Activated CD4-positive, alpha-beta T cell treated with anti-CD3 and anti-CD28 coated beads for 24 hours (primary cell): ENCODE measurements at places on chromosomes 5 and 9.

GRCh38 chr5:116516021-116516420 lies 58.6 kb downstream of the SEMA6A start:
- no peak for DNase-seq

DNA sequence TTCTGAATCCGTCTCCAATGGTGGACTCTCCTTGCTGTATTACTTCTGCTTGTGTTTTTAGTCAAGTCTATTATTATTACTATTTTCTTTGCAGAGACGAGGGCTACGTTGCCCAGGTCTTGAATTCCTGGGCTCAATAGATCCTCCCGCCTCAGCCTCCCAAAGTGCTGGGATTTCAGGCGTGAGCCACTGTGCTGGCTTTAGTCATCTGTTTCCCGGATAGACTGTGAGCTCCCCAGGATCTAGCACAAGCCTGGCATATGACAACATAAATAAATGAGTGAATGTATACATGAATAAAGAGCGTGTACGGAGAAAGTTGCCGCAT lies 439 bp upstream of the DDX46 start:
- DNase-seq, result no peak

DNA sequence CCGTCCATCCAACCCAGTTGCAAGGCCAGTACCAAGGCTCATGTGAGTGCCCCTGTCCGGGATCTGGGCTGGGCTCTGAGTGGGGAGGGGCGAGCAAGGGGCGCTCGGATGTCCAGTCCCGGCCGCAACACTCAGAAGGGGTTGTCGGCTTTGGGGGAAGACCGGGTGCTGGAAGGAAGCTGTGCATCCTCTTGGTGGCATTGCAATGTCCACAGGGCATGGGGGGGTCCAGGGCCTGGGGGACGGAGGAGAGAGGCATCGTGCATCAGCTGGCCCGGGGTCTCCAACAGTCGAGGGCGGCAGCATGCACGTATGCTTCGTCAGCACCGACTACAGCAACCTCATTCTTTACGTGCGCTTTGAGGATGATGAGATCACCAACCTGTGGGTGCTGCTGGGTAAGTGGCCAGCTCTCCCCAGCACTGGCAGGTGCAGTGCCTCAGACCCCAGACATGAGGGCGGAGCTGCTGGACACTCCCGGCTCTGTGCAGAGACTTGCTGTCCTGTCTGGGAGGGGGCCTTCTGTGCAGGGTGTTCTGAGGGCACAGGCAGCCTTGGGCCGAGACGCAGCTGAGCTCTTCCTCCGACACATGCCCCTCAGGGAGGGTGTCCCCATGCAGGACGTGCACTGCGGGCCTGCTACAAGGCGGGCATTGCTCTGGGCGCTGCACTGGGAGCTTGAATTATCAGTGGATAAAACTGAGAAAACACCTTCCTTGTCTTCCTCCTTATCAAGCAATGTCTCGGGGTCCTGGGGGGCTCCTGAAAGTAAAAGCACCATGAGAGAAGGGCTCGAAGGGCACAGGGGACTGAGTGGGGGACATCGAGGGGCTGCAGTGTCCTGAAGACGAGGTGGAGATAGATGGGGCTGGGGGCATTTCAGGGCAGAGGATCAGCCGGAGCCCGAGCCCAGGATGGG lies 22.5 kb downstream of the GLT6D1 start:
- no peak for DNase-seq

DNA sequence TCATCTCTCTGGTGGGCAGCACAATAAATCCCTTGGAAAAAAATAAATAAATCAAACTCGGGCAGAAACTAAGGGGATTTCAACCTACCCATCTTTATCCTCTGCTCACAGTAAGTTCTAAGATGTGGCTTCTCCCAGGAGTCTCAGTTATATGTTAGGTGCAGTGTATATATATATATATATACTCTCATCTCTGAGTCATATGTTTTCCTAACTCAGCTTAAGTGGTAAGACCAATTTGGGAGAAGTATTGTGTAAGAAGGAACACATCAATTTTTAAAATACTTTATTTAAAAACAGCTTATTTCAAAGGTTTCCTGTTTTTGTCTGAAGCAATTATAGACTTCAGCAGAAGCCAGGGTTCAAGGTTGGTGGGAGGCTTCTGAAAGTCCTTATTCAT lies 20.3 kb upstream of the OSMR start:
- no peak for DNase-seq

- DNase-seq, result no peak
These were observed 20.1 kb upstream of the NSMF start for GRCh38 chr9:137478962-137479861.

GRCh38 chr9:117887383-117887782 lies 183.2 kb downstream of the TLR4 start:
- DNase-seq, result no peak

GRCh38 chr9:76456202-76456926 lies 2.6 kb upstream of the GCNT1 start:
- no peak for DNase-seq

DNA sequence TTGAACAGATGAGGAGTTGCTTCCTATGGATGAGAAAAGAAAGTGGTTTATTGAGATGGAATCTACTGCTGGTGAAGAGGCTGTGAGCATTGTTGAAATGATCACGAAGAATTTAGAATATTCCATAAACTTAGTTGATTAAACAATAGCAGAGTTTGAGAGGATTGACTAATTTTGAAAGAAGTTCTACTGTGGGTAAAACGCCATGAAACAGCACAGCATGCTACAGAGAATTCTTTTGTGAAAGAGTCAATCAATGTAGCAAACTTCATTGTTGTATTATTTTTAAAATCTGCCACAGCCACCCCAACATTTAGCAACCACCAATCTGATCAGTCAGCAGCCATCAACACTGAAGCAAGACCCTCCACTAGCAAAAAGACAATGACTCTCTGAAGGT lies 309.1 kb downstream of the SPOCK1 start:
- no peak for DNase-seq

DNA sequence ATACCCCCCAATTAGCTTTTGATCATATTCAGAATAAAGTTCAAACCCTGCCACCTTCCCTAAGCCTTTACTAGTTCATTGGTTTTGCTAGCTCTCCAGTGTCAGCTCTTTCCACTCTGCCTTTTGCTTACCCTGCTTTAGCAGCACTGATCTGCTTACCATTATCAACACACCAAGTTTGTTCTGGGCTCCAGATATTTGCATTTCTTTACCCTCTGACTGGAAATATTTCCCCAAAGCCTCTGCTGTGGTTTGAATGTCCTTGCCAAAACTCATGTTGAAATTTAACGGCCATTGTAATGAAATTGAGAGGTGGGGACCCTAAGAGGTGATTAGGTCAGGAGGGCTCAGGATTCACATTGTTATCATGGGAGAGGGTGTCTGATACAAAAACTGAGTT lies 99.5 kb downstream of the GCNT1 start:
- no peak for DNase-seq

DNA sequence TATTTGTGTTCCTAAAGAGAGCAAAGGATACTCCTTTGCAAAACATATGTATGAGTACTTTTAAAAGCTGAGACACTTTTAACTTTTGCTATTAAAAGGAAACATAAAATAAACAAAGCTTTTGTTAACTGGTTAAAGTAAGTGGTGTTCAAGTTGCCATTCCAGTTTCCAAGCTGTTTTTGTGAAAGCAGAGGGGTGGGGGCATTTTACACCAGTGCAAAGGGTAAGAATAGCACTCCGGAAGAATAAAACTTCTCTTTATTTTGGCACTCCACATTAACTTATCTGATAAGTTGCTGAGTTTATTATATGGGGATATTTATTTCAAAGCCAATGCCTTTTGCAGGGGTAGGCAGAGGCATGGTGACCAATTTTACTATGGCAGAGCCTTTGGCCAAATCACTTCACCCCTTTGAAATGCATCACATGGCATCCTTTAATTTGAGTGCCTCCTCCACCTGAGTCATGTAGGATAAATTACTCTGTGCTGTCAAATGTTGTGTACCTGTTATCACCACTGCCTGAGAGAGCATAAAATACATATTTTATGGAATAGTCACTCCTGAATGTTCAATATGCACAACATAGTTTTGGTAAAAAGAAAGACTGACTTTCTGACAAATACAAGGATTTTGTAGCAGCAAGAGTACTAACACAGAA lies 62.9 kb downstream of the MLLT3 start:
- no peak for DNase-seq

DNA sequence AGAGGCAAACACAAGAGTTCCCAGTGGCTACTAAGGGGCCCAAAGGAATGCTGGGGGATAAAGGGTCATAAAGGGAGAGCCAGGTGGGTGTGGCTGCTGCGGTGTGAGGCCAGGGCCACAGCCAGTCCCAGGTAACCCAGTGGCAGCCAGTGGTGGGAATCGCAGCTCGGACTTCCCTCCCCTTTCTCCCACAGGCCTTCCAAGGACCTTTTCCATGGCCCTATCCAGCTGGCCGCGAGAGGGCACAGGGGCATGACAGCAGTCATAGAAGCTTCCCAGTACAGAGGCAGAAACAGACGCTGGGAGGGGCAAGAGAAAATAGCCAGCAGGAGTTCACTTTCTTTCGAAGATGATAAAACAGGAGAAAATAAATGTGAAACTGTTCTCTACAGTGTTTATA lies 257.6 kb downstream of the SEMA5A start:
- no peak for DNase-seq

- DNase-seq, result no peak
These were observed 35.2 kb downstream of the SH3PXD2B start for GRCh38 chr5:172418862-172419814.
